ENCODE measurements at places on chromosomes 5 and 9. TPM values are rescaled to one million over a fixed set of nuclear protein-coding genes. Genes with fewer than 3 reads are reported as not detected.

The KIF20A gene
- not detected for total RNA-seq

- H3K27me3 ChIP-seq = no peaks in the 10 kb centered on the region
- no peak overlapping the region for H3K27ac ChIP-seq
- no peaks in the 10 kb centered on the region for H3K36me3 ChIP-seq
- no peak for DNase-seq
- no peaks in the 10 kb centered on the region for H3K4me1 ChIP-seq
Measured at GRCh38 chr5:98341038-98342032, 432.1 kb upstream of the RGMB start.

GRCh38 chr5:138033907-138034306 is 1.0 kb upstream of the FAM13B start:
- H3K27me3 ChIP-seq = no peaks in the 10 kb centered on the region
- no peaks in the 10 kb centered on the region for H3K36me3 ChIP-seq

GRCh38 chr5:98891591-98891990 is 37.2 kb downstream of the CHD1 start:
- H3K4me3 ChIP-seq = no peak overlapping the region
- H3K36me3 ChIP-seq = peaks cover 57% of the 10 kb centered on the region
- DNase-seq = no peak
- no peaks in the 10 kb centered on the region for H3K4me1 ChIP-seq
- no peaks in the 10 kb centered on the region for H3K27me3 ChIP-seq

GRCh38 chr5:66553368-66553912 is 42.8 kb upstream of the MAST4 start:
- no peak for DNase-seq
- no peak overlapping the region for H3K27ac ChIP-seq
- H3K27me3 ChIP-seq = no peaks in the 10 kb centered on the region
- no peaks in the 10 kb centered on the region for H3K4me1 ChIP-seq

DNA sequence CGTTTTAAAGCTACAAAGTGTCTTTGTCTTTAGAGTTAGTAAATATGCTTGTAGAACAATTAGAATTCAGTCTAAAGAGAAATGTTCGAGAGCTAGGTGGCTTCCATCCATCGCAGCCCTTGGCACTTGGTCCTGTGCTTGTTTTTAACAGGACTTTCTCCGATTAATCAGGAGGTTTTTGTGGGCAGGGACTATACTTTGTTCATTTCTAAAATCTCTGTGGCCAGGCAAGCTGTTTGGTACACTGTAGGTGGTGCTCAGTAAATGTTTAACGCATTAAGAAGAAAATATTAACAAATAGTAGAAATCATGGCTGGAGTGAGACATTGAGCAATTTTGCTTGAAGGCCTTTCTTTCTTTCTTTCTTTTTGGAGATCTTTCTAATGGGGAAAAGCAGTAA is 20.8 kb downstream of the AGXT2 start:
- H3K27ac ChIP-seq = no peak overlapping the region
- no peak overlapping the region for H3K4me3 ChIP-seq
- H3K27me3 ChIP-seq = no peaks in the 10 kb centered on the region
- H3K36me3 ChIP-seq = no peaks in the 10 kb centered on the region
- DNase-seq = no peak

Data from CD4-positive, alpha-beta memory T cell (primary cell).